Karpas-422 (cell line): ENCODE measurements at places on chromosomes 16 and 17. TPM values are rescaled to one million over a fixed set of nuclear protein-coding genes. Genes with fewer than 3 reads are reported as not detected.

DNA sequence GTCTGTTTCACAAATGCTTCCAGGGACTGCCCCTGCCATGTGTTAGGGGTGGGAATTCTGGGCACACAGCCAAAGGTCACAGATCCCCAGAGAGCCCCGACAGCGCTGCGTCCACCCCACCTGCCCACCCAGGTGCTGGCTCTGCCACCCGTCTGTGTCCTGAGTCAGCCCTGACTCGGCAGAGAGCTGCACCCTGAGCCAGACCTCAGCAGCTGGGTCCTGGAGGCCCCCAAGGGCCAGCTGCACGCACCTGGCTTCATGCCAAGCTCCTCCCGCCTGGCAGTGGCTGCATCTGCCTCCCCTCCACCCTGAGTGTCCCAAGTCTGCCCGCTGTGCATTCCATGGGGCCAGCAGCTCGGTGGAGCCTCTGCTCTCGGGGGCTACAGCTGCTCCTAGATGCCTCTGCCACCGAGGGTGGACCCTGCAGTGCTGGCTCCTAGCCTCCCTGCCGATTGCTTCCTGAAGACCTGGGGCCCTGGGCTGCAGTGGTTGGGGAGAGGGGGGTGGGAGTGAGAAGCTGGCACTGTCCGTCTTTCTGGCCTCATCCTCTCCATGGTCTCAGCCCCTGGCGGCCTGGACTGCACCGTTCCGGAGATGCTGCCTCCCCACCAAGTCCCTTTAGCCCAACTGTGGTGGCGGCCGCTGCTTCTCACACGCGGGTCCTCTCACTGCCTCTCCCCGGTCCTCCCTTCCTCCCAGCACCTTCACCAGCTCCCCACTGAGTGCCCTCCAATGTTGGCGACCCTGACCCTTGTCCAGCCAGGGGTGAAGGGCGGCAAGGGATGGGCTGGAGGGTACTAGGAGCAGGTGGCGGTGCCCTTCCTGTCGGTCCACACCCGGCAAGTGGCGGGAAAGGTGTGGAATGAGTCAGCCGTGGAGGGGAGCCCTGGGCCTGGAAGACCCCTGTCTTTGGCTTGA is 3.0 kb downstream of the SECTM1 start:
- DNase-seq, result peak; percentile 69

- no peak for DNase-seq
Measured at GRCh38 chr16:65309354-65309753, 187.5 kb upstream of the CDH11 start.

CYBA gene
- total RNA-seq, result 395 and 1,207 TPM in 2 replicates

GRCh38 chr17:28700830-28701492 is 10.7 kb downstream of the PROCA1 start:
- DNase-seq, result no peak

DNA sequence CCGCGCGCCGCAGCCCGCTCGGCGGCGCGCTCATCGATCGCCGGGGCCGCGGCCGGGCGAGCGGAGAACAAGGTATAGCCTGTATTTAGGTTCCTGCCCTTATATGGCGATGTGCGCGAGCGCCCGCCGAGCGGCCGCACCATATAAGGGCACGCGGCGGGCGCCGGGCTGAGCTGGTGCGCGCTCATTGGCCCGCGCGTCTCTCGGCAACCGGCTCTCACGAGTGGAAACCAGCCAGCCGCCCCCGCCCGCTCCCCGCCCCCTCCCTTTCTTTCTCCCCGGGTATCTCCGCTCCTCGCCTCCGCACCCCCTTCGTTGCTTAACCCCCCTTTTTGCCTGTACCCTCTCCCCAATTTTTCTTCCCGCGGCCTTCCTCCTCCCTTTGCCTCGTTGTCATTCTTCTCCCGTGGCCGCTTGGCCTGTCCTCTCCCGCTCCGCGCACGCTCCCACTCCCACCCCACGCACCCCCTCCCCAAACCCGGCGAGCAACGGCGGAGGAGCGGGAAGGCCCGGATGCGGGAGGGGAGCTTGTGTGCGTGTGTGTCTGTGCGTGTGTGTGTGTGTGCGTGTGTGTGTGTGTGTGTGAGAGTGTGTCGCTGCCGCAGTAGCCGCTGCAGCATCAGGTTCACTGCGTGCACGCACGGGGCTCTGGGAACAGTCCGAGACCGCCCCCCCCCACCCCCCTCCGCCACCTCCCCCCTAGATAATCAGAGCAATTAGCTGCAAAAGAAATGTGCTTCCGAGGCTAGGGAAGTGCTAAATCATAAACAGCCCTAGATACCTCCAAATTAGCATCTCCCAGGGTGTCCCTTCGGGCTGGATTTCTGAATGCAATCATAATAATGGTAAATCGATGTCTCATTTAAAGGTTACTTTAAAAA is 13.5 kb upstream of the CBX8 start:
- DNase-seq, result peak; percentile 94

DNA sequence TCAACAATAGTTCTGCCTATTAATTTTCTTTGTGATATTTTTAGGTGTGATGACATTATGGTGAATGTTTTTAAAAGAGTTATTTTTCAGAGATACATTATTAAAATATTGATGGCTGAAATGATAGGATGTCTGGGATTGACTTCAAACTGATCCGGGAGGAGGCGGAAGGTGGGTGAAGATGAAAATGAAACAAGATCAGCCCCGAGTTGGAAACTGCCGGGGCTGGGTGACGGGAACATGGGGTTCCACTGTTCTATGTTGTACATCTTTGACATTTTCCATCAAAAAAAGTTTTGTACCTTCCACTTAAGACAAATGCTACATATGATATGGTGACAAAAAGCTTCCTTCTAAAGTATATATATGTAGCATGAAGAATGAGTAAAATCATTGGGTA is 336.9 kb downstream of the XYLT1 start:
- no peak for DNase-seq

NETO2 gene
- total RNA-seq, result 83.9 and 84.4 TPM in 2 replicates

DNA sequence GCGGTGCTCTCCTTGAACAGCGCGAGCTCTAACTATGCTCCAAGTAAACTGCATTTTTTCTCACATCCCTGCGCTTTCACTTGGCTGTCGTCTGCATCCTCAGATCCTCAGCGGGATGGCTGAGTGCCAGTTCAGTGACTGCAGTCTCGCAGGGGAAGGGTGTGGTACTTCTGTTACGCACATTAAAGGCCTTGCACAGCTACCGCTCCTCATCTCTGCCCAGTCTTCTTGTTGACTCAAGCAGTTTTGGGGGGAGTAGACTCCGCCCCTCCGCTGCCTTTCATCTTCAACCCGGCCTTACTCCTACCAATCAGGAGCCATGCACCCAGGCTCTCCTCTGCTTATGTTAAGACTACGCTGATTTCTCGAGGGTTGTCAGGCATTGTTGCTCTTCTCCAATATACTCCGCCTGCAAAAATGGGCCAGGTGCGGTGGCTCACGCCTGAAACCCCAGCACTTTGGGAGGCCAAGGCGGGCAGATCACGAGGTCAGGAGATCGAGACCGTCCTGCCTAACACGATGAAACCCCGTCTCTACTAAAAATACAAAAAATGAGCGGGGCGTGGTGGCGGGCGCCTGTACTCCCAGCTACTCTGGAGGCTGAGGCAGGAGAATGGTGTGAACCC is 10.0 kb downstream of the ATP5PD start:
- no peak for DNase-seq

DNA sequence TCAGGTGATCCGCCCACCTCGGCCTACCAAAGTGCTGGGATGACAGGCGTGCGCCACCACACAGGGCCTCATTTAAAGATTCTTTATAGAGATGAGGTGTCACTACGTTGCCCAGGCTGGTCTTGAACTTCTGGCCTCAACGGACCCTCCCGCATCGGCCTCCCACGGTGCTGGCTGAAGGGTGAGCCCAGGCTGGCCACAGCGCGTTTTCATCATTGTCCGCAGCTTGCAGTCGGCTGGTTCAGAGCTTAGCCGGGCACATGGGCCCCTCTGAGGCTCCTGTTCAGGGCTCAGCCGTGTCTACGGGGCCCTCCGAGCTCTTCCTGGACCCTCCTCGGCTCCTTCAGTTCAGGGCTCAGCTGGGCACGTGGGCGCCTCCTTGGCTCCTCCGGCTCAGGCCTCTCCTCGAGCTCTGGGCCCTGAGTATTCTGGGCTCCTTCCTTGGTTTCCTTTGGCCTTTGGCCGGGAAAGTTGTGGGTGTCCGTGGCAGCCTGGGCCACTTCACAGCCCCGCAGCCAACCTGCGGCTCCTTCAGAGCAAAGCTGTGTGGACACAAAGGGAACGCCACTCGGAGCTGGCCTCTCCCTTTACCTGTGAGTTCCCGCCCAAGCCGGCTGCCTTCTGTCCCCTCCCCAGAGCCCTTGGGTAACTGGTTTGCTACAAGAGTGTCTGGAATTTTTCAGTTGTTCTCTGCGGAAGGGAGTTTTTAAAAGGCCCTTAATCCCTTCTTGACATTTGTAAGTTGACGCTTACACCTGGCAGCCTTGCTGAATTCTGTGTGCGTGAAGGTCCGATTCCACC is 1.2 kb upstream of the MSLN start:
- DNase-seq, result no peak

- DNase-seq, result no peak
Measured at GRCh38 chr16:85645021-85645589, 32.0 kb downstream of the GSE1 start.

CCL14 gene
- not detected in 2 replicates for total RNA-seq

- DNase-seq, result no peak
Measured at GRCh38 chr16:27779641-27780164, 229.8 kb downstream of the KATNIP start.

GRCh38 chr16:63735456-63735855 is 1386.4 kb downstream of the CDH11 start:
- DNase-seq, result no peak

DNA sequence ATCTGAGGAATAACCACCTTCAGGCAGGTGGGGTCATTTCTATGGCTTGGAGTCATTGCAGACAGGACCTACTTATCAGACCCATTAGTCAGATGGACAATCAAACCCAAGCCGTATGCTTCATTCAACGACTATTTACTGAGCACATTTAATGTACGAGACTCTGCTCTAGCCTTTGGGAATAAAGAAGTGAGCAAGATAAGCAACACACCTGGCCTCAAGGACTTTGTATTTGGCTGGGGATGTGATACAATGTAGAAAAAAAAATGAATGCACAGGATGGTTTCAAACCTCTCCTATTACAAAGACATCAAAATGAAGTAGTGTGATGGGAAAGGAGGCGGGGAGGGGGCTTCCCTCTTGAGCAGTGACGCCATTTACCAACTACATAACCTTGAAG is 311.7 kb downstream of the PMP22 start:
- no peak for DNase-seq

DNA sequence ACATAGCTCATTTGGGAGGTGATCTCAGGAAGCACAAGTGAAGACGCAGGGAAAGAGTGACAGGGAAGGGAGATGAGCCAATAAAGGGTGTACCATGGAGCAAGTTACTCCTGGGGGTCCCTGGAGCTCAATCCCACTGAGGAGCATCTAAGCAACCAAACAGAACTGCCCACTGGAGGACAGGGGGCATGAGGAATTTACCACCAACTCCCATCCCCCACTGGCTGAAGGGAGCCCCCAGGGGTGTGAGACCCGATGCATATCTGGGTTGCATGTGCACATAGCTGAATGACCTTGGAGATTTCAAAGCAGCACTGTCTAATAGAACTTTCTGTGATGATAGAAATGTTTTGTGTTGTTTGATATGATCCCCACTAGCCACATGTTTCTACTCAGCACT is 29.6 kb downstream of the C16orf82 start:
- DNase-seq, result no peak

DNA sequence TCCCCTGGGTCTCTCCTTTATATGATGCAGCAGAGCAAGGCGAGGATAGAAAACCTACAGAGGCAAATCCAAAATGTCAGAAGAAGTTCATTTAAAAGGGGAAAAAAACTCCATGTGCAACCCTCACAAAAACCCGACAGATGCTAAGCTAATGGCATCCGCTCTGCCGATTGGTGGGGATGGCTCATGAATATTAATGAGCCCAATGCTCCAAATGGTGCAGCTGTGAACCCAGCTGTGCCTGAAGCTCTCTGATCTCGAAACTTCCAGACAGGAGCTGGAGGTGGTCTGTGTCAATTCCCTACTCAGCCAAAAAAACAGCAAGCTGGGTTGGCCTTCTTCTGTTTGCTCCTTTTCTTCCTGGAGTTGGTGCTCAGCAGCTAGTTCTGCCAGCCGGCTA is 15.5 kb downstream of the SNX11 start:
- DNase-seq, result no peak

FGF11 gene
- total RNA-seq, result 0.32 and 0.67 TPM in 2 replicates

DNA sequence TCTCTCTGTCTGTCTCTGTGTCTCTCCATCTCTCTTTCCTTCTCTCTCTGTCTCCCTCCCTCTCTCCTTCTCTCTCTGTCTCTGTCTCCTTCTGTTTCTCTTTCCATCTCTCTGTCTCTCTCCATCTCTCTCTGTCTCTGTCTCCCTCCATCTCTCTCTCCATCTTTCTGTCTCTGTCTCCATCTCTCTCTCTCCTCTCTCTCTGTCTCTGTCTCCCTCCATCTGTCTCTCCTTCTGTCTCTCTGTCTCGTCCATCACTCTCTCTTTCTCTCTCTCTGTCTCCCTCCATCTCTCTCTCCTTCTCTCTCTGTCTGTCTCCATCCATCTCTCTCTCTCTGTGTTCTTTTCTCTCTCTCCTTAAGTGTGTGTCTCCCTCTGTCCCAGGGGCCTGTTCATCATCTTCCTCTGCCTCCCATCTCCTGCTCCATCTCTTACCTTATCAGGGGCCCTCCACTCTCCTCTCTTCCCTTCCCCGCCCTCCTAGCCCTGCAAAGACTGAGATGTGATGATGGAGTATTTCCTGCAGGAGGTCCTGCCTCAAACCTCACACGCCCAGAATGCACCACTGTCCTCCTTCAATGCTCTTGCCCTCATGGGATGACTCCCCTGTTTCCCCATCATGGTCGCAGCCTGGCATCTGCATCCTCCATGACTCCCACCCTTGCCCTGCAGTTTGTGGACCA is 193.3 kb downstream of the GSG1L start:
- DNase-seq, result no peak

DNA sequence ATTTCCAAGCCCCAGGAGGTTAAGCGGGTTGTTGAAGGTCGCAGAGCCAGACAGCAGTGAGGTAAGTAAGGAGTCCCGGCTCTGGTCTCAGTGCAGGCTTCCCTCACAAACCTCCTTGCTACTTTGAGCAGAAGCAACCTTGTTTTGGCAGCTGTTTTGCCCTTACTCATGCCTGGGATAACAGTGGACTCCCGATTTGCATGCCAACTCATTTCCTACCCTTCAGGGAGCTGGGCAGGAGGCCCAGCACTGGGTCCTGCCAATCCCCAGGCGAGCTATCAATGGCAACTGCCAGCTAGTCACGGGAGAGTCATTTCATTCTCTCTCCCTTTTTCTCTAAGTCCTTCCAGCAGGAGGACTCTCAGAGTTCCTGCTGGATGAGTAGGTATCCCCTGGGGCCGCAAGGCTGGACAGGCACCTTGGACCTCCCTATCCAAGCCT is 72.0 kb upstream of the KSR1 start:
- DNase-seq, result no peak

- DNase-seq, result no peak
Measured at GRCh38 chr16:82880346-82880745, 253.6 kb downstream of the CDH13 start.

- no peak for DNase-seq
Measured at GRCh38 chr16:15493466-15494180, 59.2 kb downstream of the BMERB1 start.

DNA sequence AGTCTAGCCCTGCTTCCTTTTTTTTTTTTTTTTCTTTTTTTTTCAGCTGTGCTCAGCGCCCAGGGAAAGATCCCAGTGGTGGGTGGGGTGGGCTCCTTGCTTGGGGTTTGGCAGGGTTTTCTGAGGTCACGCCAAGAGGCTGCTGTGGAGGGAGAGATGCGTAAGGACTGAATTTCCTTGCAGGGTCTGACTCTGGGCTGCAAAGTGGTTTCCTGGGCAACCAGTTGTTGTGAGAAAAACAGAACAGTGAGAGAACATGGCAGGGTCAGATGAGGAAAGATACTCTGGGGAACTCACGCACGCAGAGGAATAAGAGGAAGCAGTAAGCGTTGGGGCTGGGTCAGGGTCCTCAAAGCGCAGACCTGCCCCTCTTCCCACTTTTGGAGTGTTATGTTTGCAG is 119.5 kb downstream of the IRF8 start:
- DNase-seq, result peak; percentile 51
